ENCODE measurements at places on chromosomes 2 and 18.
A peak's percentile ranks its signal among the peaks of the same experiment; 100 is the strongest.

DNA sequence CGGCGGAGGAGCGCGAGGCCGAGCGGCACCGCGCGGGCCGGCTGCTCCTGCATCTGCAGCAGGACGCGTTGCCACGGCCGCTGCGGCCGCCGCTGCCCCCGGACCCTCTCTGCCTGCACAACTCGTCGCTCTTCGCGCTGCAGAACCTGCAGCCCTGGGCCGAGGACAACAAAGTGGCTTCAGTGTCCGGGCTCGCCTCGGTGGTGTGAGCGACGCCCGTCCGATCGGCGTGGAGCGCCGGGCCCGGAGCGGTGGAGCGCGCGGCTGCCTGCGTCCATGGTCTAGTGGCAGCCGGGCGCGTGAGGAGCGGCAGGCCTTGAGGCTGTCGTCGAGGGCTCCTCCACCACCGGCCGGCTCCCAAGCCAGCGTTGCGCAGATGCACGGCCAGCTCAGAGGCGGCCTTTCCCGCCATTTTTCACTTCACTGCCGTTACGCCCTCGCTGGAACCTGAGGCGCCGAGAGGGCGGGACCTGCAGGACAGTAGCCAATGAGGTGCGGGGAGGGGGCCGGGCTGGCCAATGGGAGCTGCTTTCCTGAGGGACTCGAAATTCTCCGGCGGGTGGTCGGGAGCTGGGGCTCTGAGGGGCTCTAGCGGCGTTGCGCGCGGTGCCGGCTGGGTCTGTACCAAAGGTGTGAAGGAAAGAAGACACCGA is 1.9 kb downstream of the TLX2 start:
- DNase-seq = peak; percentile 74

GRCh38 chr2:234880551-234881211 is 71.1 kb upstream of the SH3BP4 start:
- DNase-seq = no peak

DNA sequence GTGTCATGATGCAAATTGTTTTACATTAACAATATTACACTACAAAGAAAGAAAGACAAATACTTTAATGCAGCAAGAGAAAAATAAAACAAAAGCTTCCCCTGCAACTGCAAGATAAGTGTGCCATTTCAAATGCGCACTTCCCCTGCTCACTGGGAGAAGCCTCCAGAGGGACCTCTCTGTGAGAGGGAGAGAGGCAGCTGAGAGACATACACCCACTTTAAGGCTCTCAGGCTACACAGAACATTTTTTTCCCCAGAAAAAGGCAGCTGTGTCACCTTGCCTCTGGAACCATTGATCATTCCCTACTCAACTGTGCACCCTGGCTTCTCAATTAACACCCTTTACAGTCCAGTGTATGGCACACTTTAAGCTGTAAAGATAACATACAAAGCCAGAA is 75.2 kb downstream of the DPP4 start:
- DNase-seq = no peak

GRCh38 chr18:5841518-5841917 is 53.8 kb downstream of the TMEM200C start:
- no peak for DNase-seq

DNA sequence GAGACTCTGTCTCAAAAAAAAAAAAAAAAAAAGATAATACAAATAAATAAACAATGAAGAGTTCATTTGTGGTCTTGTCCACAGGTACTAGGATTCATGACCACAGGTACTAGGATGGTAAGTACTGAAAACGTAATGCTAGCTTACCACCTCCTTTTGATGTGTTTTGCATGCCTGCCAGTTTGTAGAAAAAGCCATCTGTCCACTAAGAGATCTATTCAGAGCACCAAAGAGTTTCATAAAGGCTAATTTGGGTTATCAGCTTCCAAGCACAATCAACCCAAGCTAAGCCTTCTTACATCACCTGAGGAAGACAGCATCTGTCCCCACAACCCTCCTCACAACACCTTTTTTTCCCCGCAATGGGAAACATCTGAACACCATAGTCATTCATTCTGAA is 477.2 kb downstream of the ZEB2 start:
- no peak for DNase-seq

DNA sequence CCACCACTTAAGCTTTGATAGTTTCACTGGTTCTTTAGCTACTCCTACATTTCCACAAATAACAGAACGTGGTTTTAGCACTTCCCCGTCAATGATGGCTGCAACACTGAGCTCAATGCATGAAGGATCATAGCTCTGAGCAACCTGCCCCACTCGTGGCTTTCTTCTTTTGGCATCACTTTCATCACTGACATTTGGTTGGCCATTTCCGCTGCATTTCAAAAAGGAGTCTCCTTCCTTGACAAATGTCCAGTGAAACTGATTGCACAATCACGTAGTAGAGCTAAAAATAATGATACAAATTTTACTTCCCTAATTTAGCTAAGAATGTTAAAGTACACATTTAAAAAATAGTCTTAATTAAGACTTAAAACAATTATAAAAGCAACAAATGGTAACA is 205.2 kb upstream of the HDAC4 start:
- no peak for DNase-seq

DNA sequence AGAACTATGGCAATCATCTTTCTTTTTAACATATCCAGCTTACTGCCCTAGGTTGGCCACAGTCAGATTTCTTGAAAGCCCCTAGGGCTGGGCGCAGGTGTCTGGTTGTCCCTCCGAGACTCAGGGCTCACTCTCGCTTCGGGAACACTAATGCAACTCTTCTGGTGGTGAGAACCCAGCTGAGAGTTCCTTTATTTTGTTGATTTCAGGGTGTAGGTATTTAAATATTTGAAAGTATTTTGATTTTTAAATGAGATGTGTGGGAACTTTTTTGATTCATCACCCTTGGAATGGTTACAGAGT is 40.7 kb downstream of the INPP4A start:
- DNase-seq = no peak

- DNase-seq = no peak
Measured at GRCh38 chr2:88950010-88950409, 258.5 kb downstream of the RPIA start.

DNA sequence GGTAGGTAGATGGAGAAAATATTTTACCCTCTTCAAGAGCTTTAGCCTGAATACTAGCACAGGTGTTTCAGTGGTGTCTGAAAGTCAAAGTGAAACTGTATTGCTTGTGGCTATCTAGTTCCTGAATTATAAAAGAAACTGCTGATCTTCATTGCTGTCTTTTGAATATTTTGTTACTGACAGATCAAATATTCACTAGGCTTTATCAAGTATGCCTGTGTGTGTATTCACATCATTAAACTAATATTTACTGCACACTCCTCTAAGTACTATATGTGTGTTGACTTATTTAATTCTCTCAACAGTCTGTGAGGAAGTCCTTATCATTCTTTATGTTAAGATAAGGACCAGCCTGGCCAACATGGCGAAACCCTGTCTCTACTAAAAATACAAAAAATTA is 139.6 kb downstream of the SOCS6 start:
- no peak for DNase-seq

GRCh38 chr18:76557026-76557575 is 62.1 kb upstream of the ZNF516 start:
- no peak for DNase-seq

DNA sequence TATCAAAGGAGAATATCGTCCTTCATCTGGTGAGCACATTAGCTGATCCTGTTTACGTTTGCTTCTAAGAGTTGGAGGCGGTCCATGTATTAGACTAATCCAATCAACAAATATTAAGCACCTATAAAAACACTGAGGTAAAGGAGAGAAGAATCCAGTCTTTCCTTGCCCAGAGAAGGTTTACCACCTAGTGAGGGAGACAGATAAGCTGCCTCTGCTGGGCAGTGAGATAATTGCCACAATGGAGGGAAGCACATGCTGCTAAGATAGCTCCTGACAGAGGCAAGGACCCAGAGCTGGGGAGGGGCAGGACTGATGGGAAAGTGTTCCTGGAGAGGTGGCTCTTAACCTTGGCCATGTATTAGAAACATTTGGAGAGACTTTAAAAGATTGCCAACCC is 36.7 kb upstream of the ST8SIA5 start:
- no peak for DNase-seq

GRCh38 chr2:127504552-127505430 is 21.5 kb downstream of the IWS1 start:
- no peak for DNase-seq

GRCh38 chr2:85777441-85777861 is 23.7 kb downstream of the ATOH8 start:
- no peak for DNase-seq

DNA sequence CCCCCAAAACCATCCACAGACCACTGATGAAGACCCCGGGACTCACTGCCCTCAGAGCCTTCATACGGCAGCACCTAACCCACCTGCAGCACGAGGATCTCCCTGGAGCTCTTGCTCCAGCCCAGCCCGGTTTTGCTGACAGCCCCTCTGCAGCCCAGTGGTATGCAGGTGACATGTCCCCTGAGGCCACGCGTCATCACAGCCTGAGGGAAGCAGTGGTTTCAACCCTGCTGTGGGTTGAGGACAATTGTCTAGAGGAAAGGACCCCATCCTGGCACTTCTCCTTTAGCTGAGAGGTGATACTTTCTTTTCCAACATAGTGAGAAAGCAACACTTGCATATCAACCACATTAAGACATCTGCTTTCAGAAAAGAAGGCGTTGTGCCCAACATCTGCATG is 134.0 kb downstream of the SEPTIN10 start:
- DNase-seq = peak; percentile 28

DNA sequence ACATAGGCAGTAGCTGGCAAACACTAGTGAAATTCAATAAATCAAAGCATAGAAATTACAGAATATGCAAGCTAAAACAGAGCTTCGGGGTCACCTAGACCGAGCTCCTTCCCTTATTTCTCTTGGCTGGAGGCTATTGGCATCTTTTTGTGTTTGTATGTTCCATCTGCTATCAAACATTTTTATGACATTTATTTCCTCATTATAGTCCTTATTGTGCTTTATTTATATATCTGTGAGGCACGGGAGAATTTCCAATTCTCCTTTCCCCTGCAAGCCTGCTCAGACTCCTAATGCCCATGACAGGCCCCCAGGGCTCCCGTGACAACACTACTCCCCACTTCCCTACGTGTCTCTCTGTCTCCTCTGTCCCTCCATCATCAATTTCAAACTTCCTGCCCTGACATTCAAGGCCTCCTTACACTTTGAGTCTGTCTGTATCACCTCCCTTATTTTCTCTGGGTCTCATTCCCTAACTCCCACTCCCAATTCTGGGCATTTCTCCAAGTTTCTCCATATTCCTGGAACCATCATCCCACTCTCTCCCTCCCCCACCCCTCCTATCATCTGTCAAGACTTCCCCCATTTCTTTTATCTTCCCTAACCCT is 316.9 kb downstream of the OSR1 start:
- no peak for DNase-seq

DNA sequence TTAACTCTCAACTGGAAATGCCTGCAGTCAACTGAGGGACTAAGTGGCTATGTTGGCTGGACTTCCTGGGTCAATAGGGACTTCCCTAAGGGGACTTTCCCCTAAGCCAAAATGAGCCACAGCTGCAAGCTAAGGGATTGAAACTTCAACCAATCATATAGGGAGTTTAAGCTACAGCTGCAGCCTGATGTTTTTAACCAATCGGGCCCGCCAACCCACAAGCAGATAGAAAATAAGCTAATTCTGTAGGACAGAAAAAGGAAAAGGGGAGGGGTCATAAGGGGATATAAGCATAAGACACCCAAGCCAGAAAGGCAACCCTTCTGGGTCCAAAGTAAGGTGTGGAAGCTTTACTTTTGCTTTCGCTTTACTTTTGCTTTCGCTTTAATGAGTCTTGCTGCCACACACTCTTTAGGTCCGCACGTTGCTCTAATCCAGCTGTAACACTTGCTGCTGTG is 927.5 kb downstream of the ERBB4 start:
- DNase-seq = no peak

DNA sequence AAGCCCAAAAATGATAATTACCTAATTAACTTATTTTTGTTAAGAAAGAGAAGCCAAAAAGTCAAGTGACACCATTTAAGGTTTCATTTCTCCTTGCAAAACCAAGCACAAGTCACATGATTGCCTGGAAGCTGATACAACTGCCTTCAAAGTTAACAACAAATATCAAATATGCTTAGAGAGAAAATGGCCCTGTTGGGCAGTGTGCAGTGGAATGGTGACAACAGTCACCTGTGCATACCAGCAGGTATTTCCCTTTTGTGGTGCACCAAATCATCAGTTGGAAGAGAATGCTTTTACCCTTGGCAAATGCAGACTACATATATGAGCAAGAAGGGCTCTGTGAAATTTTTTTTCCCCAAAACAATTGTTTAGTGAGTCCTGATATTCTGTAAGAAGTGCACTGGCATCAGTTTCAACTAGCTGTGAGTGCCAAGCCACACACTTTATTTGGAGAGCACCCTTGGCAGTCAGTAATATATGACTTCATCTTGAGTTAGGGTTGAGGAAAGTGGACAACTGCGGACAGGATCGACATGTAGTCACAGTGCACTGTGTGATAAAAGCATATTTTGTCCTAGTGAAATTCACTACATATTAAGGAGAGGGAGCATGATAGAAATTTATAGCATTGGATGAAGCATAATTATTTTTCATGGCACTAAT is 74.9 kb upstream of the DOCK10 start:
- no peak for DNase-seq

DNA sequence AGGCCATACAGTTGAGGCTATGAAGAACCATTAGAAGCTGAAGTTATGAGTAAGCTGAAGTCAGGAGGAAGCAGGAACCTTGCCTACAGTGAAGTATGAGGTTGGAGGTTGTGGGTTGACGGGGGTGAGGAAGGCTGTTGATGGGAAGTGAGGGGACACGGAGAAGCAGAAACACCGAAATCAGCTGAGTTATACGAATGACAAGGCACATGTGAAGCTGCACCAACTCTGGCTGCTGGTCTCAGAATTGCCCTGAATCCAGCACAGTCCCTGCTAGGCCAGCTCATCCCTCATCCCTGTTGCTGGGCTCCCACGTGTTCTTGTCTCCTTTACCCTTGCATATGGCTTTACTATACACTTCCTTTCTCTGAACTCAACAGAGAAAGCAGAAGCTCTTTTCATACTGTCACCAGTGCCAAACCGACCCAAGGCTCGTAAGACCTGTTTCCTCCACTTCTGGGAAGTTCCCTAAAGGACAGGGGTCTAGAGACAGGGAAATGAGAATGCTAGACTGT is 9.2 kb upstream of the TMEM247 start:
- no peak for DNase-seq

- DNase-seq = no peak
Measured at GRCh38 chr2:163471947-163472346, 263.9 kb downstream of the FIGN start.

GRCh38 chr2:42425697-42426096 is 64.7 kb upstream of the COX7A2L start:
- DNase-seq = no peak

GRCh38 chr18:76515576-76515975 is 20.5 kb upstream of the ZNF516 start:
- DNase-seq = no peak
